ENCODE measurements at places on chromosomes 1 and 21.

DNA sequence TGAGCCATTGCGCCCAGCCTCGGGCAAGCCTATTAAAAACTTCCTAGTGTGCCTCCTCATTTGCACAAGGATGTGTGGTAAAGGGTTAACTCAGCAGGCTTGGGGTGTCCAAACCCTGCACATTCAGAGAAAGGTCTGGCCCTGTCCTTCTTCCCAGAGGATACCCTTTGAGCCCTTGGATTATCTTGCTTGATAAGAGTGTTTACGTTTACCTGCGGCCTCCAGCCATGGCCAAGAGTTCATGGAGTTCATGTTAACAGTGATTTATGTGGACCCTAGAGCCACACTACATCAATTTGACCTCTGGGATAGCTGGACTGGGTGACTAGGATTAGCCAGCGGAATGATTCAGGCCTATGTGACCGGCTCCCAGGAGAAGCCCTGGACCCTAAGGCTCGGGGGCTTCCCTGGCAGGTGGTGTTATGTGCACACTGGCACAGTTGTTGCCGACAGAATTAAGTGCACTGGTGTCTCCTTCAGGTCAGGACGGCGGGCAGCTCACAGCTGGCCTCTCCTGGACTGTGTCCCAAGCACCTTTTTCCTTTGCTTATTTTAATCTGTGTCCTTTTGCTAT lies 7.7 kb upstream of the TCP10L start:
- no peak for DNase-seq

DNA sequence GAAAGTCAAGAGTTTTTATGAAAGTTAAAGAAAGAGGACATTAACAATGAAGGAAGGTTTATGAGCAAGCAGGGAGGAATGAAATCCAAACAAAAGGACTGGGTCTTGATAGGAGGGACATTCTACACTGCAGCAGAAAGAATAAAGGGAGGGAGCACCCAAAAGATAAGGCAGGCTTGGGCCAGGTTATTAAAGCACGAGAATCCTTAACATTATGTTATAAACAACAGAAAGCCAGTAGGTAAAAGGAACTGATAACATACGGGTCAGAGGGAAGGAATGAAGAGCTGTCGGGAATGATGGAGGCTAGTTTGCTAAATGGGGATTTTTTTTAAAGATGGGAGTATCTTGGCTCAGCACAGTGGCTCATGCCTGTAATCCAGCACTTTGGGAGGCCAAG lies 19.4 kb downstream of the LPGAT1 start:
- peak; percentile 71 for DNase-seq

GRCh38 chr1:113874012-113874879 lies 2.7 kb upstream of the PTPN22 start:
- DNase-seq, result peak; percentile 57

DNA sequence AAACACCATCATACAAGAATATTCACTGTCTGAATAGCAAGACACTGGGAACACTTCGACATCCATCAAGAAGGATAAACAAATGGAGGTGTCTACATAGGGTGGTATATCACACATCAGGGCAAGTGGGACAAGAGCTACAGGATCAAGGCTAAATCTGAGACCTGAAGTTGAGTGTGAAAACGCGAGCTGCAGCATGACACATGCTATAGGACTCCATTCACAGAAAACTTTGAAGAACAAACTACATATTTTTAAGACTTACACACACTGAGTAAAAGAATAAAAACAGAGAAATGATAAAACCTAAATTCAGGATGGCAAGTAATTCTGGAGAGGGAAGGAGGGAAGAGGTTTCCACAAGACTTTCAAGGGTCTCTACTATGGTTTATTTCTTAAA lies 2.1 kb downstream of the TTC39A start:
- DNase-seq, result peak; percentile 39

DNA sequence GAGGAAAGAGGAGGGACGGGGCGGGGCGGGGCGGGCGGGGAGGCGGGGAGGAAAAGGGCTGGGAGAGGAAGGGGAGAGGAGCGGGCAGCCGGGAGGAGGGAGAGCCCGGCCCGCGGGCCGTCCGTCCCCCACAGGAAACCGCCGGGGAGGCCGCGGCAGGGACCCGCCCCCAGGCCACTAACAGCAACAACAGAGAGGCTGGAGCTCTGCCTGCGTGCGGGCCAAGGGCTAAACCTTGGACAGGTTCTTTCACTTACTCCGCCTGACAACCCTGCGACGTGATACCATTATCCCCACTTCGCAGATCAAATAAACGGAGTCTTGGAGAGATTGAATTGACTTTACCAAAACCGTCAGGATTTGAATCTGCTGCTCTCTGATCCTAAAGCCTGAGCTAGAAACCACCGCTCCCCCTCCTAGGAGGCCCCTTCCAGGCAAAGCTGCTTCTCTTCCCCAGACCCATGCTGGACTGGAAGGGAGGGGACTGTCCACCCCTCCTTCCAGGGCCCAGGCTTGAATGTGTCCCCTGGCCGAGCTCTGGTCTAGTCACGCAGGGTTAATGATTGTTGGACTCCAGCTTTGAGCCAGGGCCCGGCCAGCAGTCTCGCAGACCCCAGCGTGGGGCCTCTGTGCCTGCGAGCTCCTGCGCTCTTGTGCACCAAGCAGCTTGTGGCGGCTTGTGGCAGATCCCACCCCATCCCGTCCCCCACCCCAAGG lies at the start of gene EVA1B:
Gene EVA1B, minus strand, starts transcription at position 10 of the 717 bp plus-strand sequence. CDS start 608 bp downstream, outside the sequence.
- peak; percentile 76 for DNase-seq

DNA sequence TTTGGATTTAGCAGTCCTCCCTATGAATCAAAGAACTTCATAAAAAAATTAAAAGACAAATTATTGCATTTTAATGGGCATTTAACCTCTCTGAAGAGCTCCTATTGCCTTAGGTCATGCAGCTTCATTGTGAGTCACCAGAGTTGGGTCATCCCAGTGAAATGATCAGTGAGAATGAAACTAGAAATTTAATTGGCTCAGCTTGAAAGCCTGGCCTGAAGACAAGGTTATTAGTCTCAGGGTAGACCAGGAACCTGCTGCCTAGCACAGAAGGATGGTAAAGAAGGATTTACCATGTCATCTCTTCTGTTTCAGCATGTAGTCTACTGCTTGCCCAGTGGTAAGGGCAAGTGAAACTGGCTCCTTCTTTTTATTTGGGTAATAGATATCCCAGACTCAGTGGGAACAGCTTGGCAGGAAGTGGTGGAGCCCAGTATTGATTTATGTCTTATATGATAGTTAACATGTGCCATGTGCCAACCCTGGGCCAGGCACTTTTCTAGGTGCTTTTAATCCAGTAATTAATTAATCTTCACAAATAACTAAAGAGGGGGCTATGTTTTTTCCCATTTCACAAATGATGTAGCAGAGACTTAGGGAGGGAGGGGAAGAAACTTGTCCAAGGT lies 23.6 kb downstream of the LAMC2 start:
- peak; percentile 84 for DNase-seq

GRCh38 chr1:909861-910310 lies 13.8 kb upstream of the SAMD11 start:
- DNase-seq, result no peak

- DNase-seq, result peak; percentile 19
Measured at GRCh38 chr1:46288485-46289133, 14.8 kb downstream of the LRRC41 start.

GRCh38 chr1:248802454-248802853 lies 23.3 kb downstream of the SH3BP5L start:
- no peak for DNase-seq

DNA sequence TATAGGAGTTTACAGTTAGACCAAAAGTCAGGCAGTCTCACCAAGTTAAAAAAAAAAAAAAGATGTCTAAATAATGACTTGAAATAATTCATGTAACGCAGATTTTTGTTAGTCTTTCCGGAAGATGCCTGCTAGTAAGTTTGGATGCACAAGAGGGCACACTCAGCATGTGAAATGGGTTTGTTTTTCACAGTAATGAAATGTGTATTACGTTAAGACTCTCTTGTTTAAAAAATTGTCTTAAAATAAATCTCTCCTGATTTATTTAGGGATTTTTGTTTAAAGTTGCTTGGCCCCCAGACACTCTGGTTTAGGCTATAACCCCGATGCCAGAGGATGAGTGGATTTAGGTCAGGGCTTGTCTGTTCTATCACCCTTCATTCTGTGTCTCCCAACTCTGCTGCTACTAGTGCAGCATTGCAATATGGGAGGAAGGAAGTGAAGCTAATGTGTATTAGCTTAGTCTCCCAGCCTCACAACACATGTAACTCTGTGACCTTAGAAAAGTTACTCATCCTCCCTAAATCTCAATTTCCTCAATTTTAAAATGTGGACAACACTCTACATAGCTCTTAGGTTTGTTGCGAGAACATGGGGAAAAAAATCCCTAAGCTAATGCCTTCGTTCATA lies 25.7 kb downstream of the CTH start:
- DNase-seq, result peak; percentile 77

- no peak for DNase-seq
Measured at GRCh38 chr1:100414693-100415497, 62.6 kb downstream of the CDC14A start.

- no peak for DNase-seq
Measured at GRCh38 chr1:53349968-53350852, 22.3 kb upstream of the LRP8 start.

GRCh38 chr1:231032963-231033362 lies 7.1 kb downstream of the FAM89A start:
- DNase-seq, result no peak

GRCh38 chr1:174768516-174768915 lies 231.2 kb upstream of the CACYBP start:
- DNase-seq, result no peak

- DNase-seq, result no peak
Measured at GRCh38 chr1:104953555-104953954, 1203.9 kb downstream of the AMY1C start.

GRCh38 chr1:244667797-244668196 lies 14.9 kb downstream of the DESI2 start:
- no peak for DNase-seq

- no peak for DNase-seq
Measured at GRCh38 chr1:76861149-76861548, 6.1 kb upstream of the ST6GALNAC5 start.

- peak; percentile 65 for DNase-seq
Measured at GRCh38 chr1:240765732-240766363, 153.9 kb upstream of the GREM2 start.

- DNase-seq, result no peak
Measured at GRCh38 chr1:147109762-147110161, 62.5 kb downstream of the PRKAB2 start.

DNA sequence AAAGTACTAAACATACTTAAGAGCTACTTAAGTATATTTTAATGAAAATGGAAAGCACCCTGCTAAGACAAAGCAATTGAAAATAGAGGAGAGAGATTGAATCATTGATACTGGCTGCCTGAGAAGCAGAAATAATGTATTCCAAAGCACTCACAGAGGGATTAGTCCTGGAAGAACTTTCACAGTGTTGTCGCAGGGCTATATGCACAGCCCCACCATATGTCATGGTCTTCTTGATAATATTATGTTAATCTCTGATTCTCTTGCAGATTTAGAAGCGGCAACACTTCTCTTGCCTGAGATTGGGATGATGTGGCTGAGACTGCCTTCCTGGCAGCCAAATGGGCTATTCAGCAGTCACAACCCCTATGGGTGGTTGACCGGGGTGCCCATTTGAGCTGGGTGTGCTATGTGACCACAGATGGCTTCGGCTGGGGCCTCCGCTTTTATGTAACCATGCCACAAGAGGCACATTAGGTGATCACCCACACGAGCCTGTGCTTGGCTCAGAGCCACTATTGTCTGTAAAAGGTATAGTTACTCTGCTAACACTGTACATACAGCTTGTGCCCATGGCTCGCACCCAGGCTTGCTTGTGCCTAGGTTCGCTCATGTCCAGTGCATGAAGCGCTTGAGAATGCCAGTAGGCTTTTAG lies 152.2 kb upstream of the SGIP1 start:
- DNase-seq, result no peak

DNA sequence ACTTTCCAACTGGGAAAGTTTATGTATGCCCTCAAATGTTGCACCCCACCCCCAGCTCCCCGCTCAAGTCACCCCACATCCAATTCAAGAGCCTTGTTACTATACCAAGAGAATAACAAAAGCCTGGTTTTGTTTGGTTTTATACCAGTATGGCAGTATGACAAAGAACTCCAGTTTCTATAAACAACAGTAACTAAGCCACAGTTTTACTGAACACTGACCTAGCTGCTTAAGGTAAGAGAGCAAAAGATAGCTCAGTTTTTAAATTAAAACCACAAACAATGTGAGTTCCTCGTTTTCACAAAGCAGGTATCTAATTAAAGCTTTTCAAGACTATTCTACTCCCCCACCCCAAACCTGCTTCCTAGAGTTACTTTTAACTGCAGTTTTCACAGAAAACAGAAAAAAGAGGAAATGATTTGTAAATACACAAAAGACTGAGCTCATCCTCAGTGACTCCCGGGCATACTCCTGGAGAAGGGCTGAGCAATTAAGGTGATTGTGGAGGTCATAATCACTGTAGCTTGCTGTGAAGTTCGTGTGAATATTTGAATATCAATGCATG lies 59.3 kb upstream of the LHX8 start:
- no peak for DNase-seq

- peak; percentile 84 for DNase-seq
Measured at GRCh38 chr1:33943978-33944377, 80.1 kb downstream of the HMGB4 start.

- no peak for DNase-seq
Measured at GRCh38 chr1:236287757-236288619, 6.2 kb upstream of the ERO1B start.

GRCh38 chr1:66774438-66774837 lies 22.2 kb downstream of the DYNLT5 start:
- no peak for DNase-seq

DNA sequence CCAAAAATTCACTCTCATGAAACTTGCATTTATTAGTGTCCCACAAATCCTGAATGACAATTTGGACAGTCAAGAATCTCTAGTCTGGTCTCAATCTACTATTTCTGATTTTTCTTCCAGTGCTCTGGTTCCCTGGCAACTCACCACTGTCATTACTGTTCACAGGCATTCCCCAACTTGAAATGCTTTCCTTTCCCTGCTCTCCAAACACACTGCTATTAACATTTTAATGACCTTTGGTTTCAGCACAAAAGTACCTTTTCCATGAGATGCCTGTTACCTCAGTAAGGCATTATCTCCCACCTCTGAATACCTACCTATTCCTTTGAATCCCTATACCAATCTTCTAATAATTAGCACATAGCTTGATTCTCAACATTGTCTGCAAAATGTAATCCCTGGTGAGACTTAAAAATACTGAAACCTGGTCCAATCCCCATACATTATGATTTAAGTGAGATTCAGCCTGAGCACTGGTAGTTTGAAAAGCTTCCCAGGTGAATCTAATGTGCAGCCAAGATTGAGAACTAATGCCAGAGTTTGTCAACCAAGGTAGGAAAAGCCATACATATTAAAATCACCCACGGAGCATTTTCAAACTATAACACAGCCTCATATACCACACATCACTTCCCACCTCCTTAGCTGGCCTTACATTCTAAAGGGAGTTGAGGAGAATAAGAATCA lies 11.7 kb upstream of the ANGPTL3 start:
- DNase-seq, result no peak

- peak; percentile 35 for DNase-seq
Measured at GRCh38 chr1:36576118-36576517, 93.4 kb upstream of the CSF3R start.

GRCh38 chr1:109937738-109938137 lies 27.1 kb downstream of the CSF1 start:
- DNase-seq, result no peak

Measured in fibroblast of the aortic adventitia (primary cell).